Left kidney (tissue), 8 donors: ENCODE measurements at places on chromosomes 5 and 9. TPM values are rescaled to one million over a fixed set of nuclear protein-coding genes. Genes with fewer than 3 reads are reported as not detected.

GRCh38 chr9:14399756-14400657, 86.1 kb upstream of the NFIB start:
- no peak for DNase-seq

- DNase-seq: no peak
These were observed 409.8 kb downstream of the BNC2 start for GRCh38 chr9:16460696-16461095.

DNA sequence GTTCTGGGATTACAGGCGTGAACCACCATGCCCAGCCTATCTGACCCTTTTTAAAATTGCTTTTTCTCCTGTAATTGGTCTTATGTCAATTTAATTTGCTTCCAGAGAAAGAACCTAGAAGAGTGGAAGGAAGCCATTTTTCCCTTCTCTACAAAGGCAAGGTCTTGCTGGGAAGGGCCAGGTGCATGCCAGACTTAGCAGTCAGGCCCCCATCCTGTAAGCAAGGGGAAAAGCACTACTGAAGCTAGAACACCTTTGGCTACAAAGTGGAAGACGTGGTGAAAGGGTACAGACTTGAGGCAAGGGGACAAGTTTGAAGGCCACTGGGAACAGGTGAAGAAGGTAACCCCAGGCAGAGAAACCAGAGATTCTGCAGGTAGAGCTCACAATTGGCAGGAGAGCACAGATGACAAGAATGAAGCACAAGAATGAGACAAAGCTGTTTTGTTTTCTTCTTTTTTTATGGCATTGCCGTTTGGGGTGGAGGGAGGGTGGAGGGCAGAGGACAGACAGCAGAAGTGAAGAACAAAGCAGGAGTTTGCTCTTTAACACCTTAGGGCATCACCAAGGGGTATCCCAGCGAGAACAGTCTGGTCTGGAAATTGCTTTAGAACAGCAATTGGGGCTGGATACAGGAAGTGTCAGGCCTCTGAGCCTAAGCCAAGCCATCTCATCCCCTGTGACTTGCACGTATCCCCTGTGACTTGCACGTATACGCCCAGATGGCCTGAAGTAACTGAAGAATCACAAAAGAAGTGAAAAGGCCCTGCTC, 72.9 kb downstream of the SERINC5 start:
- no peak for DNase-seq

The MRPS27 gene
- polyA plus RNA-seq: 80.1 TPM

DNA sequence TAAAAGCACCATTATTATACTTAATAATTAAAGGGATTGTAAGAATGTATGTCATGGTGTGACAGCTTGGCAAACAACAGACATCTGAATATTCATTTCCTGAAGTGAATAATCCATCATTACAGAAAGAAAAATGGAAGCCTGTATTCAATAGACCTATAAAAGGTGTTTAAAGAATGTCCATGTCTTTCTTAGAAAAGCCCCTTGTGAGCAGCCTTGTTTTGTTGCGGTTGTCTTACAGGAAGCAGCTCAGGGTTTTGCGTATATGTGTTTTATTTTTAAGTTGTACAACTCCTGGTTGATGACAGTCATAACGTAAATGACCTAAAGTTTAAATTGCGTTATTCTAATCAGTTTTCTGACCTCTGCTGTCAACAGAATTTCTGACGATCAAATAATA, 53.8 kb downstream of the CAST start:
- no peak for DNase-seq

DNA sequence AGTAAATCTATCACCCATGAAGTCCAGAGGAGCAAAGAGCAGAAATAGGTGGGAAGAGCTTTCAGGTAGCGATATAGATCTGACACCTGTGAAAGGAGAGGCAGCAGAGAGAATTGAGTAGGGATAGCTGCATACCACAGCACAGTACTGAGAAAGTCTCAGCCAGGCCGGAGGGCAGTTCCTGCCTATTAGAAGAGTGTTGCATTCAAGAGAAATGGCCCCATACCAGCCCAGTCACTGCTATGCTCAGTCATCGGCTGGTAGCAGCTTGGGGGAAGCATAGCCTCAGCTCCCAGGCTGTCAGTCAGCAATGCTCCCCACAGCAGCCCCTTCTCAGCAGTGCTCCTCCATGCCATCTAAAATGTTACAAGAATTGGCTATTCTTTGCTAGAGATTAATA, 285.1 kb upstream of the CDH6 start:
- DNase-seq: no peak

DNA sequence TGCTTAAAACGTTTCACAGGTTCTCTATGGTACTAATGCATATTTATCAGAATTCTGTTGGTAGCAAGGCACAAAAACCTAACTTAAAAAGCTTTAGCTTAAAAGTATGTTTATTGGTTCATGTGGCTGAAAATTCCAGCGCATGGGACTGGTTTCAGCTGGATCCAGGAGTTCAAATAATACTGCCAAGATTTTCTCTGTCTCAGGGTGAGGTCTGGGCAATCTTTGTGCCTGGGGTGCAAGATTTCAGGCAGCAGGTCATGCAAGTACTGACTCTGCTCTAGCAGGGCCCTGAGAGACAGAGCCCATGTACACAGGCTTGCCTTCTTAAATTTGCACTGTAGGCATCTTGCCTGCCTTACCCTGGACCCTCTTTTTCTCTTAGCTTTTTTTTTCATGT, 134.2 kb upstream of the GAS1 start:
- no peak for DNase-seq

GRCh38 chr9:27340285-27340674, 43.3 kb upstream of the EQTN start:
- DNase-seq: no peak

The GBGT1 gene
- polyA plus RNA-seq: 2.0 TPM

DNA sequence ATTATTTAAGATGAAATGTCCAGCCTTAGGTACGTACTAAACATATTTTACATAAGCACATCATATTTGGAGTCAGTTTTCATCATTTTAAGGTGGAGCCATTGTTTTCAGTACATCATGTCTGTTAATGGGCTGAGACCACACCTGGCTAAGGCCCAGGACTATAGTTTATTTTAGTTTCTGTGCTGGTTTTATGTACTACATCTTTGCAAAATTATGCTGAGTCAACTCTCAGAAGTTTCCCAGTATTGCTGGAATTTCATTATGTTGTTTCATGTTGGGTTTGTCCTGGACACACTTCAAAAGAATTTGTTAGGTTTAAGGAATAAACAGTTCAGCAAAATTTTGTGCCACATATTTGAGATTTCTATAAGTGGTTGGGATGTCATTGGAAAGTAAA, 171.2 kb downstream of the CCDC171 start:
- no peak for DNase-seq

DNA sequence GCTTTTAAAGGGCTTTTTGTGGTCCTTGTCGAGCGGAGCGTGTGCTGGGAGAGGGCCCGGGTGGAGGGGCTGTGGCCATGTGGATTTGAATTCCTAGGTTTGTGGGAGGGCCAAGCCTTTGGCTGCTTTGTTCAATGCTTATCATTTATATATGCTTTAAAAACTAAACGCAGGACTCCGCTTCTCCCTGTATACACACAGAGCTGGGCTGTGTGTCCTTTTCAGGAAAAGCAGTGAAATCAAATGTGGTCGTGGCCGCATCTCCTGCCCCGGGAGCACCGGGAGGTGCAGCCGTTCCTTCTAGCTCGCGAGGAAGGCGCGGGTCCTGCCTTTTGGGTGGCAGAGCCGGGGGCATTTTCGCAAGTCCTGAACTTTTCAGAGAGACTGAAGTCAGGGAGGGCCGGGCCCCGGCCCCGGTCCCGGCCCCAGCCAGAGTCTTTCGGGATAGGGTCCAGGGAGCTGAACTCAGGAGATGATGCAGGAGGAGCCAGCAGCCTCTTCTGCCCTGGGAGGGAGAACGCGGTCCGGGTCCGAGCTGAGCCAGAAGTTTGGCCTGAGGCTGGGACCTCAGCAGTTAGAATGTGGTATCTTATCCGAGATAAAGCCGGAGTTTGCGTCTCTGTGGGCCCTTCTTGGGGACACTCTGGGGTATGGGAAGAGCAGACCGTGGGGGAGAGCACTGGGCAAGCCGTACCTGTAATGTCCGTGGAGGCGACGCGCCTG, 158.8 kb downstream of the C9orf152 start:
- no peak for DNase-seq

GRCh38 chr5:152083231-152083630, 158.6 kb upstream of the GLRA1 start:
- DNase-seq: no peak

DNA sequence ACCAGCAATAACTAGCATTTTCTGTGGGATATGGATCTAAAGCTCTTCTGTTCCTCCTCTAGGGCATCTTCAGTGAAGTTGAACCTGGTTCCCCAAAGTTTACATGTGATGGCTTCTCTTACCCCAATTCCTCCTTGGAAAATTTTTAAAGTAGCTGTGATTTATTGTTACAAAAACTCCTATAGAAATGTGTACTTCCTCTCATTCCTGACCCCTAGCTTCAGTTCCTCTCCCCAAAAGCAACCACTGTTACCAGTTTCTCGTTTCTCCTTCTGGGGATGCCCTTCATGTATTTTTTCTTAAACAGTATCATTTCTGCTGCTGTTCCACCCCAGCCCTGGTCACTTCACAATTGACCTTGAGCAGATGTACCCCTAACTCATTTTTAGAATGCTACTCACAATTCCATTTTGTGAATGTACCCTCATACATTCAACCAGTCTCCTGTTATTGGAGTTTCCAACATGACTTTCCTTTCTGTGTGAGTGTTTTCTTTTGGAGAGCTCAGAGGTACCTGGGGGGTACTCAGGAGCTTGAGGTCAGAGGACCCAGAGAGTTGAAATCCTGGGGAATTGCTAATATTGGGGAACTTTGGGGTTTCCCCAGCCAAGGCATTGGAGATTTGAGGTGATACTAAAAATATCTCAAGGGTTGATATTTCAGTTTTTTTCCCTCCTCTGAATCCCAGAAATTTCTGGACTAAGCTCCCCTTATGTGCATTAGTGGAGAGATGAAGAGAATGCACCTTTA, 18.6 kb upstream of the GLRX start:
- DNase-seq: no peak

- no peak for DNase-seq
These were observed 25.7 kb downstream of the DRD1 start for GRCh38 chr5:175418251-175418650.

- DNase-seq: peak; percentile 48
These were observed 118.1 kb upstream of the SMIM23 start for GRCh38 chr5:171667341-171668096.

DNA sequence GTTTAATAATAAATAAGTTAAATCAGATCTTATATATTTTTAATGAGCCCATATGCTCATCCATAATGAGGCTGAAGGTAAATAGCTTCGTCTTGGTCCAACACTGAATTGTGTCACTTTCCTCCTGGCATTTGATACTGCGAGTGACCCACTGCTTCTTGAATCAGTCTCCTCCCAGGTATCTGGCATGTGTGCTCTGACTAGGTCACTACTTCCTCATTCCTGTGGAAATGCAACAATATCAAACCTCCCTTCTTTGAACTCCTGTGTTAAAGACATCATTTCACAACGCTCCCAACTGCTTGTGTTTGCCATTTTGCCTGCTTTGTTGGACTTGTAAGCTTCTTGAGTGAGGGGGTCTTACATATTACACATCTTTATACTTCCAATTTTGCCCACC, 157.7 kb downstream of the SLC24A2 start:
- DNase-seq: no peak

GRCh38 chr5:145509336-145510136, 325.6 kb downstream of the PRELID2 start:
- DNase-seq: no peak

GRCh38 chr5:82168294-82168693, 109.9 kb downstream of the RPS23 start:
- DNase-seq: no peak

- DNase-seq: no peak
These were observed 92.1 kb downstream of the CACNA1B start for GRCh38 chr9:137969685-137970084.

The SARDH gene
- polyA plus RNA-seq: 9.6 TPM

The SCAMP1 gene
- 57.2 TPM for polyA plus RNA-seq

GRCh38 chr5:169415948-169416347, 115.0 kb upstream of the SLIT3 start:
- no peak for DNase-seq
